Cerebellar nuclear complex (tissue), 1 donor: ENCODE measurements at places on chromosomes 6 and 20.

DNA sequence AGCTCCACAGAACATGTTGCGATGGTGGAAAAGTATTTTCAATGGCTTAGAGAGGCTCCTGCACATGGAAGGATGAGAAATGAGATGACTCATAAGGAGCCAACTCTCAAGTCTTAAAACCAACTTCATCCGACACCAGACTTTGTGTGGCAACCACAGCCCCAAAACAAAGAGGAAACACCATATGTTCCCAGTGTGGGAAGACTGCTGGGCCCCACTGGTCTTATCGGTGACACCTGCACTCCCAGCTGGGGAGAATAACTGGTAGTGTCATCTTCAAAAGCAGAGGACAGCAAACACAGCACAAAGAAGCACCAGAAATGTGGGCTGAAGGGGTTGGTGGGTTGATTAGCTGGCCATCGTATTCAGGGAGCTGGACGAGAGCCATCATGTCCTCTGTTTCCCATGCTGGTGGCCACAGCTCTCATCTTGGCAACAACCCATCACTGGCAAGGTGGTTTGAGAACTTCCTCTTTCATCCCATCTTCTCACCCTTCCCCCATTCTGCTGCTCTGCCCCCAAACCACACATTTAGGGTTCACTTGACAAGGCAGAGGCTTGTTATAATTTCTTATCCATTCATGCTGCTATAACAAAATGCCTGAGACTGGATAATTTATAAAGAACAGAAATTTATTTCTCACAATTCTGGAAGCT lies 46.0 kb upstream of the TASP1 start:
- DNase-seq, result no peak

DNA sequence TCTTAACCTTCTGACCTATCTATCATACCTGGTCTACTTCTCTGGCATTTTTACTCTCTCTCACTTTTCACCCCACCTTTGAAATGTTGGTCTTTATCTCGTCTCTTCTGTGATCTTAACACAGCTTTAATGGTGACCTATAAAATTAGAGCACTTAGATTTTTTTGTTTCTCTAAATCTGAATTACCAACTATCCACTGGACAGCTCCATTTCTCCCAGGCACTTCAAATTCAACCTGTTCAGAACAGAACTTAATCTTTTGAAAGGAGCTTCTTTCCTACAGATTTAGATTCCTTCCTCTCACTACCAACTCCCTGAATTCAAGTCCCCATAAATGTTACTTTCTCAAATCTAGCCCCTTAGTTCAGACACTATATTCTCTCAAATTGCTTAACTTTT lies 15.0 kb upstream of the MTFR2 start:
- DNase-seq, result no peak

DNA sequence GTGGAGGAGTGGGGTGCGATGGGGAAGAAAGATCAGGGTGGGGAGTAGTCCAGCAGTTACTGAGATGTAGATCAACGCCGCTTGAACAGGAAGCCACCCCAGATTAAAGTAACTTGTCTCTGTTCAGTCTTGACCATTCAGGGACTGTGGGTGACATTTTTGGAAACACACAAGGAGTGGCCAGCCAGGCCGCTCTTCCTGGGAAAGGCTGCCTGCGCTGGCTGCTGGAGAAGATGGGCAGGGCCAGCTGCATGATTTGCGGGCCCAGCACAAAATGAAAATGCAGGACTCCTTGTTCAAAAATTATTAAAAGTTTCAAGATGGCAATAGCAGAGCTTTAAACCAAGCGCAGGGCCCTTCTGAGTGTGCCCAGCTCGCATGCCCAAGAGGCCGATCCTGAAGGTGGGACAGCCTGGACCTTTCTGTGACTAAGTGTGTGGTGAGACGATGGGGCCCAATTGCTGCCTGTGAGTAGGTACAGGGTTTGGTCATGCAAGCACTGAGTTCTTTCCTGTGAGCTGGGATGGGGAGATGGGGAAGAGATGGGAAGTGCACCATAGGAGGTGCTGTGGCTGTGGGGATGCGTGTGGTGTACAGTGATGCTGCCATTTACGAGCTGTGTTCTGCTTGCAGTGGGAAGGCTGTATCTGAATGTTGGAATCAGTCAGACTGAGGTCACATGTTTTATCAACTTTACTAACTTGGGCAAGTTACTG lies 51.3 kb downstream of the DAAM2 start:
- DNase-seq, result no peak

DNA sequence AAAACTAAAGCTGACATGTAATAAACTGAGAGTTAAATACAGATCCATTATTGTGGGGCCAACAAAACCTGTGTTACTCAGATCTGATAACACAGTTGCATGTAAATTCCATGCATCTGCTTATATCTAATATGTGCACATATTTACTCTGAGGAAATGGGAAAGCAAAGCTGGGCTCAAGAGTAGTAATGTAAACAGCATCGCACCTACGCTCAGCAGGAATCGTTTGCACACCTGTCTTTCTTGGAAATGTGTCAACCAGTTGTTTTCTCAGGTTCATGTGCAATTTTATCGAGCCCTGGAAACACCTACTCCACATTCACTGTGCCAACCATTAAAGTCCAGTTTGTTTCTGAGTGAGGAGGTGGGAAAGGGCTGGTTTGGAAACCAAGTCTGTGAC lies 80.3 kb upstream of the CNKSR3 start:
- DNase-seq, result no peak

DNA sequence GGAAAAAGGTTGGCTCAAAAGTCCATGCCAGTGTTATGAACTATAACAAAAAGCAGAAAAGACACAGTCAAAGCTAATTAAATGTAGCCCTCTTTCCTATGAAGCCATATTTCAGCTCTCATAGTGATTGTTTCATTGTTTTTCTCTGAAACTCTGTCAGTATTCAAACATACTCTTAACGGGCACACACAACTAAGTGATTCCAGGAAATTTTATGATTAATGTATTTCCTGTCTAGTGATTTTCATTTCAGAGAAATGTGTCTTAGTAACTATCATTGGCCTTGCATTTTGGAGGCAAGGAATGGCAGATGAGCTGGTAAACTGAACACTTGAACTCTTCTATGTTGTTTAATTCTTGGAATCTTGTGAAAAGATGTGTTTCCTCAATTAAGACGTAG lies 68.0 kb downstream of the CLVS2 start:
- no peak for DNase-seq

GRCh38 chr20:995170-995569 lies 6.9 kb downstream of the RSPO4 start:
- DNase-seq, result no peak

DNA sequence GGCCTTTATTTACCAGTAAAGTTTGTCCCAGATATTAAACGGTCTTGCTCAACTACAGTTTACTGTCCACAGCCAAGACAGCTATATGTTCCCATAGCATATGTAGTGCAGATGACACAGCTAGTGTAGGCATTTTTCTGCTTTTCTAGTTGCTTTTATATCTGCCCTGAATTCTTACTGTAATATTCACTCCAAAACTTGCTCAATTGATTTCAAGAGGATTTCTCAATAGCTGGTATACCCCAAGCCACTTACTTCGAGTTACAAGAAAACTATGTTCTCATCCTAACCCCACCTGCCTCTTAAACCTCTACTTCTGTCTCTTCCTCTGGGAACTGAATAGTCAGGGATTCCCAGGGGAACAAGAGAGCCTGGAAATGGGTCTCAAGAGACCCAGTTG lies 18.9 kb upstream of the ROS1 start:
- no peak for DNase-seq

GRCh38 chr6:132623106-132623845 lies 799 bp downstream of the TAAR2 start:
- no peak for DNase-seq

GRCh38 chr6:155411154-155412052 lies 44.2 kb downstream of the NOX3 start:
- DNase-seq, result no peak

DNA sequence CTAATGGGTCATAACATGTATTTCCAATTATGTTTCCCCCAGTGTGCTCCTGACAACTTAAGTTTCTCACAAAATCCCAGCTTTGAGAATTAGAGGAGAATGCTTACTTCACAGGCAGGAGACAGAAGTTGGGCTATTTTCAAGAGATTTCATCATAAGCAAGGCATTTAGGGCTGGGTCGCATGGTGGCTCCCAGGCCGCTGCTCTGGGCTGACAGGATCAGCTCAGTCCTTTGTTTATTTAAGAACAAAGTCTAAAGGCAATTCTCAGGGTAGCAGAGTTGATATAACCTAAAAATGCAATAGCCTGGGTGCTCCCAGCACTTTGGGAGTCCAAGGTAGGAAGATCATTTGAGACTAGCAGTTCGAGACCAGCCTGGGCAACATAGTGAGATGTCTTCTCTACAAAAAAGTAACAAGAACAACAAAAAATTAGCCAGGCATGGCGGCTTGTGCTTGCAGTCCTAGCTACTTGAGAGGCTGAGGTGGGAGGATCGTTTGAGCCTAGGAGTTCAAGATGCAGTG lies 10.9 kb downstream of the FOXQ1 start:
- DNase-seq, result no peak

GRCh38 chr6:56916849-56917551 lies 37.9 kb upstream of the BEND6 start:
- no peak for DNase-seq

DNA sequence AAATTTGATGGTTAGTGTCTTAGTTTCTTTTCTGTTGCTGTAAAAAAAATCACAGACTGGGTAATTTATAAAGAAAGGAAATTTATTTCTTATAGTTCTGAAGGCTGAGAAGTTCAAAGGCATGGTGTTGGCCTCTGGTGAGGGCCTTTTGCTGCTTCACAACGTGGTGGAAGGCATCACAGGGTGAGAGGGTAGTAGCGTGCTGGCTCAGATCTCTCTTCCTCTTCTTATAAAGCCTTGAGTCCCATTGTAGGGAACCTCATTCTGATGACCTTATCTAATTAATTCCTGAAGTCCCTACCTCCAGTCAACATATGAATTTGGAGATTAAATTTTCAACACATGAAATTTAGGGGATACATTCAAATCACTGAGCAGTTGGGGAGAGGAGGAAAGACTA lies 62.0 kb downstream of the ARID1B start:
- no peak for DNase-seq

GRCh38 chr6:85078058-85078457 lies 313.7 kb upstream of the TBX18 start:
- no peak for DNase-seq

DNA sequence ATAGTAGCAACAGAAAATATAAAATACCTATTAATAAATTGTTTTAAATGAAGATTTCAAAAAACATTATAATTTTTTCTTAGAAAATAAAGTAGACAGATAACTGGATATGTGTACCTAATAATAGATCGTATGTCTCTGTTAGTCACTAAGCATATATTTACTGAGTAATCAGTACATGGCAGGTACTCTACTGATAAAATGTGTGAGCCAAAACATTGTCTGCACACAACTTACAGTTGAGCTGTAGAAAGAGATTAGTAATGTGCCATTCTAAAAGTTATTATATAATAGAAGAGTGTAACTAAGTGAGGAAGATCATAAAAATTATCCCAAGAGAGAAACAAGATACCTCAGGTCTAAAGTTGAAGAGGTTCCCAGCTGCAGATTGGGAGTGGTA lies 929.9 kb upstream of the EPHA7 start:
- no peak for DNase-seq

- no peak for DNase-seq
Measured at GRCh38 chr20:37533154-37533715, 5.6 kb upstream of the BLCAP start.

GRCh38 chr20:2751878-2752566 lies 48.4 kb downstream of the CPXM1 start:
- no peak for DNase-seq

DNA sequence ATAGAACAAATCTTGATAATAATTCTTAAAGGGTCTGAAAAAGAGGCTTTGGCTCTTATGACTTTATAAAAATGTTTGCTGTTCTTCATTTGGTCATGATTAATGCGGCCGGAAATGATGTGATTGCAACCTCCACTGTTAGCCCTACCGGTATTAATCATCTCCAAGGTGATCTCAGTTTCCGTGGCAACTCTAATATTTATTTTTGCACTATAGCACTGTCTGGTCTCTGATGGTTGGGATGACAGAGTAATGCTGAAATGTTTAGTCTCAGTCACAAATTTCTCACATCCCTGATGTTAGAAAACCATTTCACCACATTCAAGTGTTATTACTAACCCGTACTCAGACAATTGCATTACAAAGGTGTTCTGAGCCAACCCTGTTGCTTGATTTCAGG lies 87.4 kb downstream of the TMEM200A start:
- DNase-seq, result no peak

- no peak for DNase-seq
Measured at GRCh38 chr6:104325341-104326172, 534.2 kb downstream of the HACE1 start.

- DNase-seq, result no peak
Measured at GRCh38 chr6:146985111-146985510, 219.1 kb upstream of the STXBP5 start.

DNA sequence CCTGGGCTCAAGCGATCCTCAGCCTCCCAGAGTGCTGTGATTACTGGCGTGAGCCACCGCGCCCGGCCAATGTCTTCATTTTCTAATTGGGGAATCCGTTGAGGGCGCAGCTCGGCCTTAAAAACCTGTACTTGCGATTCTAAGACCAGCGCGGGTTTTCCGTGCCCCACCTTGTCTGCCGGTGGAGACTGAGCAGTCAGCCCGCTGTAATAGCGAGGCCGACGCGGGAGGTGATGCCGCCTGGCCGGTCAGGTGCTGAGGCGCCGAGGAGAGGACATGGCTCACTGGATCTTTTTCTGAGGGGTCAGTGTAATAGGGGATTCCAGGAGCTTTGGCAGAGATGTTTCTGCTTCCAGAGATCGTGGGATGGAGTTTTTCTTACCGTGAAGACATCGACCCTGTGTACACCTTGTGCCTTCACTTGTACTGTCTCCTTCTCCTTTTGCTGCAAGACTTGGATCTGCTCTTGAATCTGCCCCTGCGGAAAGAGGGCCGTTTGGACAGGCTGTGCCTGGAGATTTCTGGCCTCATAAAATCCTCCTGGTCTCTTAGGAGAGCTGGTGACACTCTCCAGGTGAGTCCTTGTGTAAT lies 1.5 kb downstream of the TRIM31 start:
- no peak for DNase-seq

- no peak for DNase-seq
Measured at GRCh38 chr6:22149501-22150367, 147.1 kb downstream of the PRL start.

DNA sequence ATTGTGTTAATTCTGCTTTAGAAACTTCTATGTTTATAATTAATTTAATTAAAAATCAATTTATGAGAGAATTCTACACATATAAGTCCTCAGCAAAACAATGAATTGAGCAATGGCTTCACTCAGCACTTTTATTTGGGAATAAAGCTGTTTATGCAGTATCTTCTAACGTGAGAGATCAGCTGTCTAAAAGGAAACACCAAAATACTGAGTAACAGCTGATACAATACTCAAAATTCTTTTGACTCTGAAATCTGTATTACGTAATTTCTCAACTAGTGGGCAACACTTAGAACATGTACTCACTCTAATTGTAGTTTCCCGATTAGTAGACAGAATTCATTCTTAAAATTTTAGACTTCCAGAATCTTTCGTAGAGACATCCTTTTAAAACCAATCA lies 49.8 kb downstream of the MAP3K7 start:
- DNase-seq, result no peak

DNA sequence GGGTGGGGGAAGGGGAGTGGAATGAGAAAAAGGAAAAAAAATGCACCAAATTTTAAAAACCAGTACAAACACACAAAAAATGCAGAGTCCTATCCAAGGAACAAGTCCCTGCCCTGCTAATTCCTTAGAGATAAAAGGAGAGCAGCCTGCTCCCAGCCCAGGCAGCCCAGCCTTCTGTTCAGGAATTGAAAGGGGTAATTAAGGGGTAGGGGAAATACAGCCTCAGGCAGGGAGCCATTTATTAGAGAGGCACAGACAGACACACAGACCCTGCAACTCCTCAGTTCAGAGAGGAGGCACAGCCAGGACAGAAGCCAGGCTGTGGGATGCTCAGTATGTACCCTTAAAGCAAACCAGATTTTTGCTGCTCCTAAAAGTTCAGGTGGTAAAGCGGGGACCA lies 137.2 kb downstream of the EYA2 start:
- DNase-seq, result no peak
